Naive thymus-derived CD8-positive, alpha-beta T cell (primary cell): ENCODE measurements at places on chromosomes 7 and 10.

GRCh38 chr7:77570330-77571011, 33.4 kb downstream of the PTPN12 start:
- peaks cover 45% of the 10 kb centered on the region for H3K4me1 ChIP-seq
- no peak overlapping the region for H3K4me3 ChIP-seq
- H3K27me3 ChIP-seq, result no peaks in the 10 kb centered on the region

- no peaks in the 10 kb centered on the region for H3K27me3 ChIP-seq
- H3K4me1 ChIP-seq, result peaks cover 19% of the 10 kb centered on the region
- peak overlapping the region; percentile 98 for H3K27ac ChIP-seq
- H3K36me3 ChIP-seq, result peaks cover 15% of the 10 kb centered on the region
Observed at GRCh38 chr10:7817984-7818294, 366 bp upstream of the TAF3 start.

DNA sequence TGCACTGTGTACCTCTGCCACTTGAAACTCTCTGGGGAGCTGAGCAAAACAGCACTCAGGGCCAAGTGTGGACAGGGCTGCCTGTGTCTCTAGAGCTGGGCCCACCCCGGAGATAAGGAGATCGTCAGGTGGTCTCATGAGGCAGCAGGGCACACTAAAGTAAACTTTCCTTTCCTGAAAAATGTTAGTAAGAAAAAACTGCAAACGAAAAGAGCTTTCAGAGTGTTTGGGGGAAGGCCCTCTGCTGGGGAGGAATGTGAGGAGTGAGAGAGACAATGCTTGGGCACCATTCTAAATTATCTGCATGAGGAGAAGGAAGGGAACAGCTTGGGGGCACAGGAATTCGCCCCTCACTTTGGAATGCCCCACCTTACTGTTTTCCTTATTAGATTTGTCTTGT, 127.7 kb downstream of the ATXN7L1 start:
- H3K4me3 ChIP-seq, result no peak overlapping the region
- peaks cover 13% of the 10 kb centered on the region for H3K4me1 ChIP-seq
- H3K27ac ChIP-seq, result no peak overlapping the region

DNA sequence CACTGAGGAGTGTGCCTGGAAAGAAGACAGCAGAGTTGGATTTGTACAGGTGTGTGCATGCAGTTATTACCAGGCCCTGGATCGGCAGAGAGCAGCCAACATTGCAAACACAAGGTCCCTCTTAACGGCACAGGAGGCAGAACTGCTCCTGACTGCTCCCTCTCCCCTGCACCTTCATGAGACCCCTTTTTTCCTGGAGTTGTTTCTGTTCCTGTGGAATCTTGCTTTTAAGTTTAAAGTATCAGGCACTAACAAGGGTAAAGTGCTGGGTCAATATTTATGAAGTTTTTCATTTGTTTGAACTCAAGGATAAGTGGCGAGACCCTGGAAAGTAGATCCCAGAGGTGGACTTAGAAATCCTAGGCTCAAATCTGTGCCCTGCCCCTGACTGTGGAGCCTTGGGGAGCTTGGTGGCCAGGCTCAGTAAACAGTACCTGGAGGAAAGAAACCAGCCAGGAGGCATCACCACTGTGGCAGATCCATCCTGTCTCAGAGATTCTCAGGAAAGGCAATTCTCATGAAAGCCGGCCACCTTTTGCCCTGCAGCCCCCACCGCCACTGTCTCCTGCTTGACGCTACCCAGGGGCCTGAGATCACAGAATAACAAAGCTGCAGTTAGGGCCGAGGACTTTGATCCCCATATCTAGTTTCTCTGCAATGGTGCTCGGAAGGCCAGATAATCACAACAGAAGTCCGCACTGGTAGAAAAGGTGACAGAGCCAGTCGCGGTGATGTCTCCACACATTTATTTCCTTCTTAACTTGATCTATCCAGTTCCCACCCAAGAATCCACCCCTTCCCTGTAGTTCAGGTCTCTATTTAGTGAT, 36.7 kb downstream of the DDC start:
- no peak overlapping the region for H3K27ac ChIP-seq
- no peaks in the 10 kb centered on the region for H3K4me1 ChIP-seq
- H3K36me3 ChIP-seq, result no peaks in the 10 kb centered on the region
- no peak for DNase-seq
- no peak overlapping the region for H3K4me3 ChIP-seq
- peaks cover 12% of the 10 kb centered on the region for H3K27me3 ChIP-seq

DNA sequence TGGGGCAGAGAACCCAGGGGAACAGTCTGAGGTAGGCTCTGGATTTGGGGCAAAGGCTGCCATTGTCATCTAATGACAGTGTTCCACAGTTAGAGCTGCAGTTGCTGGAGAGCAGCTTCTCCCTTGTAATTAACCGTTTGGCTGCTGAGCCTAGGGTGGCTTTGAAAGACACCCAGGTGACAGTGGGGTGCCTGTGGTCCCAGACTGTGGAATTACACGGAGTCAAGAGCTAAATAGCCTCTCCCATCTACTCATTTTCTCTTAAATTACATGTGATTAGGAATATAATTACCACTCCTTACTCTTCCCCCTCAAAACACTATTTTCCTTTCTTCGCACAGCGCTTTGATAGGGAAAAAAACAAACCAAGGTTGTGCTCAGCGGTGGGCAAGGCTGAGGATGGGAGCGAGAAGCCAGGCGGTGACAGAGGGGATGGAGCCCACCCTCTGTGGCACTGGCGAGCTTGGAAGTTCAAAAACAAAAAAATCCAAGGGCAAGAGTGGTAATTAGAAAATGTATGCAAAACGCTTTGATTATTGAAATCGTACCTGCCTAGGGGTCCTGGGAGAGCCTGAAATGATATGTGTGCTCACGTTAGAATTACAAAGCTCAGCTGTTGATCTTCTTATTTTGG, 44.1 kb downstream of the BAMBI start:
- no peaks in the 10 kb centered on the region for H3K36me3 ChIP-seq
- no peak for DNase-seq
- no peak overlapping the region for H3K27ac ChIP-seq
- peaks cover 31% of the 10 kb centered on the region for H3K27me3 ChIP-seq
- no peak overlapping the region for H3K4me3 ChIP-seq

DNA sequence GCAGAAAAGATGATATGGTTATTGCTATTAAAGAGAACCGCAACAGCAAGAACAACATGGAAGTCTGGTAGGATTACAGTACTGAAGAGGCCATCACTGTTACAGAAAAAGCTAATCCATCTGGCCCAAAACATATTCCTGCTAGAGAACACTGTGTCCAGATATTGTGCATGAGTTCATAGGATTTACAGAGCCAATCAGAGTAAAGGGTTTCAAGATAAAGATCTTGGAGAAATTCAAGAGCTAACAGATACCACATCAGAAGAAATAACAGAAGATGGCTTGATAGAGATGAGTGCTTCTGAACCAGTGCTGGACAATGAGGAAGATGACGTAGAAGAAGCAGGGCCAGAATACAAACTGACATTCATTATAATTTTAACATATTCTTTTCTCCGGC, 58.7 kb downstream of the MINDY3 start:
- H3K4me1 ChIP-seq, result no peaks in the 10 kb centered on the region
- no peak overlapping the region for H3K27ac ChIP-seq
- H3K27me3 ChIP-seq, result no peaks in the 10 kb centered on the region
- no peak for DNase-seq
- no peak overlapping the region for H3K4me3 ChIP-seq

GRCh38 chr10:127153181-127153580, 43.2 kb downstream of the INSYN2A start:
- no peaks in the 10 kb centered on the region for H3K36me3 ChIP-seq
- no peaks in the 10 kb centered on the region for H3K27me3 ChIP-seq
- no peak overlapping the region for H3K27ac ChIP-seq
- H3K4me3 ChIP-seq, result no peak overlapping the region
- no peak for DNase-seq
- H3K4me1 ChIP-seq, result no peaks in the 10 kb centered on the region

GRCh38 chr7:30968747-30969603, 5.2 kb downstream of the GHRHR start:
- DNase-seq, result no peak
- no peak overlapping the region for H3K27ac ChIP-seq
- H3K4me3 ChIP-seq, result no peak overlapping the region
- no peaks in the 10 kb centered on the region for H3K36me3 ChIP-seq

- H3K4me3 ChIP-seq, result no peak overlapping the region
- no peaks in the 10 kb centered on the region for H3K4me1 ChIP-seq
- no peak for DNase-seq
- no peaks in the 10 kb centered on the region for H3K27me3 ChIP-seq
- H3K36me3 ChIP-seq, result peaks cover 5% of the 10 kb centered on the region
Observed at GRCh38 chr7:148142660-148143248, 447.8 kb upstream of the C7orf33 start.

DNA sequence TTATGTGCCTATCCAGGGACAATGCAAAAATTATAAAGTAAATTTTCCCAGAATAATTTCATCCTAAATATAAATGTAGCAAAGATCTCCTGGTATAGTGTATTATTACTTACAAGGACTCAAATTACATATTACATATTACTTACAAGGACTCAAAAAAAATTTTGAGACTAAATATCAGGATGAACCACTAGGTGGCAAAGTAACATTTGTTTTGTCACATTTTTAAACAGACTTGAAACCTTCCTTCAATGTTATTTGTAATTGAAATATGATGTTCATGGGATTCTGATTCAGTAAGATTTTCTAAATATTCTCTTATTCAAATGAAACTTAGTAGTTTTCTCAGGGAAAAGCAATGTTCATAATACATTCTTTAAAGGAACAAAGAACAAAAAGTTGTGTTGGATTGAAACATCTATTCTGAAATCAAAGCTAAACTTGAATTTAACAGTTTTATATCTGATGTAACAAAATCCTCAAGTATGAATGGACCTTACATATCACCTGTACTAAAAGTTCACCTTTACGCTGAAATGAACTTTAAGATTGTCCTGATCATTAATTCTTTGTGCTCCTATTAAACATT, 74.3 kb upstream of the GNAI1 start:
- no peak for DNase-seq
- no peak overlapping the region for H3K4me3 ChIP-seq
- H3K36me3 ChIP-seq, result peaks cover 1% of the 10 kb centered on the region
- peaks cover 1% of the 10 kb centered on the region for H3K27me3 ChIP-seq
- no peak overlapping the region for H3K27ac ChIP-seq

GRCh38 chr10:30111340-30112022, 52.1 kb upstream of the JCAD start:
- H3K27me3 ChIP-seq, result peaks cover 39% of the 10 kb centered on the region
- no peak for DNase-seq
- no peak overlapping the region for H3K27ac ChIP-seq
- H3K36me3 ChIP-seq, result no peaks in the 10 kb centered on the region
- no peaks in the 10 kb centered on the region for H3K4me1 ChIP-seq
- no peak overlapping the region for H3K4me3 ChIP-seq

DNA sequence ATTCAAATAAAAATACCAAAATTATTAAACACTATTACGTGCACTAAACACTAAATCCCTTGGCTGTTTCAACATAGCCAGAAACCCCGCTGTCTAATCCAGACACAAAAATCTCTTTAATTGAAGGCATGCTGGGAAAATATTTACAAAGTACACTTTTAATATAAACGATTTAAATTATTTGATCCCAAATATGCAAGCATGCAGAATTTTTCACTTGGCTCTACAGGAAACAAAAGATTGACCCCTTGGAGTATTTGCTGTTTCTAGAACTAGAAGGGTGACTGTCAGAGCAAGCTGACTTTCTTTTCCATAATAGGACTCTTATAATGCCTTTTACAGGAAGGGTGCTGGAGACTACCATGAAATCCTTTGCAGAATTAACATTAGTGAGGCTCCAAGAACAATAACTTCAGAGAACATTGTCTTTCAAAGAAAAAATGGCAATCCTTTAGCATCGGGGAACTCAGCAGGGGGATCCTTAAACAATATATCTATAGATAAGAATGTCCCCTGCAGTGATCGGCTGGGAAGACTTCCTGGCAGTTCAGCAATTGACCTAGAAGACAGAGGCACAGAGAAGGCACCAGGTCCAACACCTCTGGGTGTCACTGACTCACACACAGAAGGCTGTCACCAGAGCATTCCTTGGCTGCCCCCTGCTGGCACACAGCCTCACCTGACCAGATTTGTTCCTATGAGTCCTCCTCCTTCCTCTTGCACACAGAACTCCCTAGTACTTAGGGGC, 55.8 kb upstream of the MRLN start:
- peaks cover 49% of the 10 kb centered on the region for H3K36me3 ChIP-seq
- DNase-seq, result peak; percentile 40
- no peaks in the 10 kb centered on the region for H3K27me3 ChIP-seq
- H3K27ac ChIP-seq, result no peak overlapping the region
- H3K4me3 ChIP-seq, result no peak overlapping the region
- H3K4me1 ChIP-seq, result no peaks in the 10 kb centered on the region

- peaks cover 2% of the 10 kb centered on the region for H3K4me1 ChIP-seq
- no peak overlapping the region for H3K4me3 ChIP-seq
- H3K36me3 ChIP-seq, result no peaks in the 10 kb centered on the region
- no peak for DNase-seq
Observed at GRCh38 chr7:156464339-156464738, 176.2 kb upstream of the RNF32 start.

DNA sequence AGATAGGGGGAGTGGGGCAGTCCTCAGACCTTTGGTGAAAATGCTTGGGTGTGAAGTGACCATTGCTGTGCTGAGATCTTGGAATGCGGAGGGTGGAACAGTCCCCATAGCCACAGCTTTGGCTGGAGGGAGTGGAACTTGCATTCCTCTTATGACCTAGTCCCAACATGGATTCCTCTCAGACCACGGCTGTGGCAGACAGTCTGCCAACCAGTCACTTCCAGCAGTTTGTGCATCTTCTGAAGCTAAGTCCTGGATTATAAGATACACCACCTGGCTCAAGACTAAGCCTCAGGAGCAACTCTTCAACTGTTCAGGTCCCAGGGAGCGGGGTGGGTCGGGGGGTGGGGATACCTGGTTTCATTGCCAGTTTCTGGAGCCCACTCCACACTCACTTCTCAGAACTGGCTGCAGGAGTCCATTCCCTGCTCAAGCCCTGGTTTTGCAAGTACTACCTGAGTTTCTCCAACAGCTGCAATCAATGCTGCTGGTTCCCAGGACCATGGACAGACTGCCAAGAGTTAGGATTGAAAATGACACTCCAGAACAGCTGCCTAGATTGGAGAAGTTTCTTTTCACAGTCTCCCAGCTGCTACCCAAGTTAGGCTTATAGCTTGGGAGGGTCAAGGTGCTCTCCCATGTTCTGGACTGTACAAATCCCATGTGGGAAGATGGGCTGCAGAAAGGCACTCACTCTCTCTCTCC, 29.1 kb upstream of the DGKB start:
- H3K36me3 ChIP-seq, result no peaks in the 10 kb centered on the region
- H3K27ac ChIP-seq, result no peak overlapping the region
- no peaks in the 10 kb centered on the region for H3K4me1 ChIP-seq
- DNase-seq, result no peak
- H3K27me3 ChIP-seq, result no peaks in the 10 kb centered on the region
- H3K4me3 ChIP-seq, result no peak overlapping the region

GRCh38 chr7:56097700-56098099, 4.9 kb upstream of the PHKG1 start:
- no peaks in the 10 kb centered on the region for H3K27me3 ChIP-seq
- no peak overlapping the region for H3K4me3 ChIP-seq
- no peak for DNase-seq
- H3K27ac ChIP-seq, result no peak overlapping the region
- H3K4me1 ChIP-seq, result peaks cover 5% of the 10 kb centered on the region

GRCh38 chr10:101260764-101261481, 31.7 kb upstream of the LBX1 start:
- peaks cover 5% of the 10 kb centered on the region for H3K36me3 ChIP-seq
- no peak for DNase-seq
- H3K4me1 ChIP-seq, result peaks cover 2% of the 10 kb centered on the region
- peaks cover 31% of the 10 kb centered on the region for H3K27me3 ChIP-seq
- no peak overlapping the region for H3K4me3 ChIP-seq
- no peak overlapping the region for H3K27ac ChIP-seq

- no peak for DNase-seq
- no peaks in the 10 kb centered on the region for H3K36me3 ChIP-seq
- H3K4me3 ChIP-seq, result no peak overlapping the region
- H3K27me3 ChIP-seq, result peaks cover 34% of the 10 kb centered on the region
- peaks cover 14% of the 10 kb centered on the region for H3K4me1 ChIP-seq
- no peak overlapping the region for H3K27ac ChIP-seq
Observed at GRCh38 chr7:120986650-120987049, 1.9 kb upstream of the CPED1 start.
